ENCODE measurements at places on chromosomes 7 and 10.

DNA sequence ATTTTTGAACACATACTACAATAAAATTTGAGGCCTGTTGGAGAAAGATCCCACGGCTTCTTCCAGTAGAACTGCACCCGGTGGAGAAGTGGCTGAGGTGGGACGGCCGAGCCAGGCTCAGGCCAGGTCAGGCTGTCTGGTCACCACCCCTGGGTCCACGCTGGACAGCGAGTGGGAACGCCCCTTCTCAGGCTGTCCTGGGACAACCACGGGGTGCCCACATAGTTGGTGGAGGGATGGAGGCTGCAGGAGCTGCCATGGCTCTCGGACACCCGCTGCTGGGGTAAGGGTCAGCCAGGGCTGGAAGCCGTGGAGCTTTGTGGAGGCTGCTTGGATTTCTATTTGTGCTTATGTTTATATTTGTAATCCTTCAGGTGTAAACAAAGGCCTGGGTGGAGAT lies 206.5 kb downstream of the DNAJB6 start:
- DNase-seq = no peak

DNA sequence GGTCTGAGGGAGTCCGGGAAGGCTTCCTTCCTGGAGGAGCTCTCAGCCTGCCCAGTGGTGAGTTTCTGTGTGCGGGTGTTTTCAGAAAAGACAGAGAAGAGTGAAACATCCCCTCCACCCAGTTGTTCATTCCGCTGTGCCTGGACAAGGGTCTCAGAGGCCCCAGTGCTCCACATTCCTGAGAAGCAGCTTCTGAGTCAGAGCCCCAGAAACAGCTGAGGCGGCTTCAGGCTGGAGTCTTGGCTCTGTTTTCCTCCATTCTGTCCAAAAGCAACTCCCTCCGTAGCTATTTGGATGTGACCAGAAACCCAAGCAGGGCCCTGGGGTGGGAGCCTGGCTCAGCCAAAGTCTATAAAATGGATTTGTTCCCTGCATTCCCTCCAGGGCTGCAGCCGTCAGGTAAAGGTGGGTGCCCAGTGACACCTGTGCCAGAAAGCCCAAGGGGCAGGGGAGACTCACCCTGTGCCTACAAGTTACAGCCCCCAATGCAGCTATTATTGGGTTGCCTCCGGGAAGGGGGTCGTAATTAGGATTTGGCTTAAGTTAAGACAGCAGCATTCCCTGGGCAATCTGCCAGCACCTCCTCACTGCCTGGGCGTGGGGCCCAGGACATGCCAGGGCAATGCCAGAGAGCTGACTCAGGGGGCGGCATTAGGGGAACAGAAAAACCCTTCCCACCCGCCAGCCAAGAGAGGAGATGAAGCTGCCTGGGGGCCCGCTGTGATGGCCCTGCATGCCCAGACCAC lies 13.1 kb upstream of the CAMK2G start:
- no peak for DNase-seq

DNA sequence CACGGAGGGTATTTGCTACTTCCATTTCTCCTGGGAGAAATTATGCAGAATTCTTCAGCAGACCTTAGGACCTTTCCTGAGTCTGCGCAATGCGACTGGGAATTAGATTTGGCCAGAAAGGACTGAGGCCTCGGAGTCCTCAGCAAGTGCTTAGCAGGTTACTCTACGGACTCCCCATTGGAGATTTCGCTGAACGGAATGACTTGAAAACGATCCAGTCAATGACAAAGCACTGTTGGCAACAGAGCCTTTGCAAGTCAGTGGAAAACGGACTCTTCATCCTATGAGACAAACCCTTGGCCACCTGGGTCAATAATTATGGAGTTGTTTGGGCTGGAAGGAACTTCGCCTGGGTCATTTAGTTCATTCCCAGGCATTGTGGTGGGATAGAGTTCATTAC lies 107.4 kb downstream of the FAM204A start:
- no peak for DNase-seq

GRCh38 chr10:20919481-20919880 lies 22.4 kb upstream of the NEBL start:
- DNase-seq = no peak

DNA sequence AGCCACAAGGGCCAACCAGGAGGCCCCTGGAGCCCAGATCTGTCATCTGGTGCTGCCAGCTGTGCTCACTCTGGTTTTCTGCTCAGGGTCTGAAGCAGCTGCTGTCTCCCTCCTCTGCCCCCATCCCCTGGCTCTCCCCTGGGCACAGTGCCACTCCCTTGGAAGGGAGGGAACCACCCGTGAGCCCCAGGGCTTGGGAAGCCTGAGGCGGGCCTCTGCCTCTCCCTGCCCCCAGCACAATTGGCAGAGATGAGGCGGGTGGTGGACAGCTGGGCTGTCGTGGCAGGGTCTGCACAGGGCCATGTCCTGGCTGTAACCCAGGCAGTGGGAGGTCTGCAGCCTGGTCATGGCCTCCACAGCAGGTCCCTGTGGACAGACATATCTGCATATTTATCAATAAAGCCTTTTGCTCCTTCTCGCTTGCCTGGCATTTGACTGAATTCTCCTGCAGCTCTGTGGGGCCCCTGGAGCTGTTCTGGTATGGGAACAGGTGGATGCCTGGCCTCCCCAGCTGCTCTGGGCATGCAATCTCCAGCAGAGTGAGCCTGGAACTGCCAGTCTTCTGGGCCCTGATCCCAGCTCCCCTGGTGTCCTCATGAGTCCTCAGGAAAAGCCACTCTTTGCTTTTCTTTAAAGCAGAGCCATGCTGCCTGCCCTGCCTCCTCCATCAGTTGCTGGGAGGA lies 1.6 kb upstream of the ANKRD2 start:
- DNase-seq = no peak

GRCh38 chr7:19982841-19983835 lies 209.7 kb upstream of the TMEM196 start:
- DNase-seq = peak; percentile 50

DNA sequence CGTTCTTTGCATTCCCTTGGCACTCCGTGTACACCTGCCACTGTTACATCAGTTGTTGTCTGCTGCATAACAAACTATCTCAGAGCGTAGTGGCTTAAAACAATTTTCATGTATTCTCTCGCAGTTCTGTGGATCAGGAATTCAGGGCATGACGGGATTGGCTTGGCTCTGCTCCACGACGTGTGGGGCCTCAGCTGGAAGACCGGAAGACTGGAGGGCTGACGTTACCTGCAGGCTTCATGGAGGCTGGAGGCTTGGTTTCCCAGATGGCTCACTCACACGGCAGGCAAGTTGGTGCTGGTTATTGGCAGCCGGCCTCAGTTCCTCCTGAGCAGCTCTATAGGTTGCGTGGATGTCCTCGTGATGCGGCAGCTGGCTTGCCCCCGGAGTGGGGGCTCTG lies 25.5 kb downstream of the NYAP1 start:
- no peak for DNase-seq

GRCh38 chr7:135905355-135905754 lies 71.8 kb downstream of the MTPN start:
- no peak for DNase-seq

DNA sequence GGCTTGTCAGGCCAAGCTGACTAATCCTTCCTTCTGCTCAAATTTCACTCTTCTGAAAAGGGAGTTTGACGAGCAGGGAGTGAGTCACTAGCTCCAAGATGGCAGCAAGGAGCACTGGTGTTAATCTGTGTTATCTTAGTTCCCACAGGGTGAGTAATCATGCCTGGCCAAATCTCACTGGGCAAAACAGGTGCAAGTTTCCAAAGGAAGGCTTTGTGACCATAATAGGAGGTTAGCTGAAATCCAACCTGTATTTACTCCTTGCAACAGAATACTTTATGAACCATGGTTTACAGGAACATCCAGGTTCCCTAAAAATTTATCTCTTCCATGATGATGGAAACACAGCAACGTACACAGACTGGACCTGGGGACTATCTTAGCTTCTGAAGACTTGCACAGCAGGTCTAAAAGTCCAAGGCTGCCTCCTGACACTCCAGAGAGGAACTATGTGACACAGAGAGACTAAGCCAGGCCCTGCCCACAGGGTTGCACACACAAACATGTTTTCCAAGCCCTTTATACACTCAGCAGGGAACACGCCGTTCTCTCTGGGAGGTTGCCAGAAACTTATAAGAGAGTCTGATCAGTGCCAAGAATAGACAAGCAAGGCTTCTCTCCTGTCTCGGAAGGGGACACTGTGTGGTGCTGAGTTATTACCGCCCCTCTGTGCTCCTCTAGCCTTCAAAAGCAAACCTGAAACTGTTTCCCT lies 46.3 kb downstream of the PDK4 start:
- no peak for DNase-seq

DNA sequence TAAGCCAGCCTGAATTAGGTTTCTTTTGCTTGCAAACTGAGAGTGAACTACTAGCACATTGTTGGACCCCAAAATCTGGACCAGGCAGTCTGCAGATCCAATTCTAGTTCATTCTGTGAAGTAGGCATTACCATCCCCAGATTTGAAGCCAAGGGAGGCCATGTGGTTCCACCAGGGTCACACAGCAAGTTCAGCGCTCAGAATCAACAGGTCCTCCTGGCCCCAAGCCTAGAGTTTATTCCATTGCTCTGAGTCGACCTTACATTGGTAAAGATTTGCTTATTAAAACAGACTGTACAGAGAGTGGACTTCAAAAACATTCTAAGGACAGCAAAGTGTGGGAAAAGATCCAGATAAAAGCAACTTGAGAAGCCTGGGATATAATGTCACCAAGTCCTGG lies 50.9 kb downstream of the AFAP1L2 start:
- DNase-seq = no peak

- DNase-seq = no peak
Measured at GRCh38 chr7:158683541-158683940, 21.1 kb downstream of the NCAPG2 start.

DNA sequence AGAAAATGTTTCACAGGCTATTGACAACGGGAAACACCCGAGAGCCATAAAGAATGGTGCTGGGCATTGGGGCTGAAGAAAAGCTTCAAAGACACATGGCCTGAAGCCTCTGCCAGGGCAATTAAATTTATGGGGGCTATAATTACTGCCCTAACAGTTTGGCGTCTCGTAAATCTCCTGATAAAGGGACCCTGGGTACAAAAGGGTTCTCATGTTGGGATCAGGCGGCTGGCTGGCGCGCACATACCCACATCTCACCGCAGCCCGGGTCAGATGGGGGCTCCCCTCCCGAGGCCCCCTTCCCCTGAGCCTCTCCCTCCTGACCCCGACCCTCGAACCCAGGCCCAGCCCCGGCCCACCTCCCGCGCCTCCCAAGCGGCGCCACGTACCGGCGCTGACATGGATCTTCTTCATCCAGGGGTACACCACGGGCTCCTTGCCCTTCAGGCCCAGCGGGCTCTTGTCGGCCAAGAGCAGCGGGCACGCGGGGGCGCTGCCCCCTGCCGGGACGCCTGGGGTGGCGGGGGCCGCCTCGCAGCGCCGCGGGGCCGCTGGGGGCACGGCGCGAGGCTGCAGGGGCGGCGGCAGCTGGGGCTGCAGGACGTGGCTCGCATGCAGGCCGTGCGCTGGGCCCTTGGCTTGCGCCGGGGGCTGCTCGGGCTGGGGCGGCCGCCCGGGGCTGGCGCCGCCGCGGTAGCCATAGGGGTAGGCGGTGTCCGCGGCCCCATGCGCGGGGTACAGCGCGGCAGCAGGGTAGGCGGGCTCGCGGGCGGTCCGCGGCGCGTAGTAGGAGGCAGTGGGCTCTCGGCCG lies 623 bp downstream of the HOXA4 start:
- DNase-seq = no peak

DNA sequence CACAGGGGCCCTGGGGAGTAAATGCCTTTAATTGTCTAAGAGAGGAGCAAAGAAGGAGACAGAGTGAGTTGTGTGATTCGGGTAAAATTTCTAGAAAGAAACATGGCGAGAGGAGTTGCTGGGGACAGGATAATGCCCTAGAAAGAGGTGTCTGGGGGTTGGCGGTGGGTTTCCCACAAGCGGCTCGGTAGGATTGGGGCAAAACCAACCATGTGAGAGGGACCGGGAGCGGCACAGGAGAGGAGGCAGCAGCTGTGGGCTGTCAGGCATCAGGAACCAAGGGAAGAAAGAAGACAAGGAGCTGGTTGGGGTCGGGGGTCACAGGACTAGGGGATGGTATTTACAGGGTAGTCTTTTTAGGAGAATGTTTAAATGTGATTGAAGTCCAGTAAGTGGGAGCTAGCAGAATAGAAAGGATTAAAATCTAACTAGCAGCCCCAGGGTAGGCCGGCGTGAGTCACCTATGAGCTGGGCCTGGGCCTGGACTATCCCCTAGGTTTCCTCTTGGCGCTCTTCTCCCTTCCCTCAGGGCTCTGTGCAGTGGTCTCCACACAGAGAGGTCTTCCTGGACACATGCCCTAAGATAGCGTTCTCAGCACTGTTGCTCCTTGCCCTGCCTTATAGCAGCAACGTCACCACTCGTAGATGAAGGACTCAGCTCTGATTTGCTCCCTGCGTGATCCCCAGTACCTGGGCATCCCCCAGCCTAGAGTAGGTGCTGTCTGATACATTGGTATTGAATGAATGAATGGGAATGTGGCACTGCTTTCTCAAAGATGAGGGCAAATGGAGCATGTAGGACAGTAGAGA lies 32.6 kb downstream of the IKZF1 start:
- DNase-seq = no peak

- no peak for DNase-seq
Measured at GRCh38 chr10:43417950-43418768, 9.2 kb upstream of the HNRNPF start.

- no peak for DNase-seq
Measured at GRCh38 chr7:90980545-90980944, 283.7 kb upstream of the FZD1 start.

- no peak for DNase-seq
Measured at GRCh38 chr10:83915801-83916200, 223.5 kb upstream of the GHITM start.

DNA sequence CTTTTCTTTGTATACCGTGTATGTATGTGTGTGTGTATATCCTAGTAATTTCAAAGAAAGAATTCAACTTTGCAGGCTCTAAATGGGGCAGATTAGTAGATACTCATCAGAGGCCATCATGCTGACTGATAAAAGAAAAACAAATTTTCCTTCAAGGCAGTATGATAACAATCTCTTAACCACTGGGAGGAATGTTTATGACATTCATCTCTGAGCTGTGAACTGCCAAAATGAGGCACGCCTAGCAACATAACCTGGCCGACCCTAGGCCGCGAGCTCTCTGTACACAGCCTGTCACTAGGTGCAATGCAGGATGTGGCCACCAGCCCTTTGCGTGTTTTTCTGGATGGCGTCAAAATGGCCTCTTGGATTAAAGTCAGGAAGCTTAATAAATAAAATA lies 343.7 kb upstream of the GALNT17 start:
- DNase-seq = no peak

- DNase-seq = no peak
Measured at GRCh38 chr10:68231817-68232251, at the start of gene ATOH7. TSS of gene ATOH7 (minus strand) at chr10:68232113. CDS start at chr10:68231677, 436 bp downstream.

GRCh38 chr10:11882646-11883375 lies 59.7 kb downstream of the PROSER2 start:
- no peak for DNase-seq

- DNase-seq = no peak
Measured at GRCh38 chr7:148222721-148223120, 367.8 kb upstream of the C7orf33 start.

GRCh38 chr7:84720456-84721097 lies 466.3 kb downstream of the SEMA3D start:
- DNase-seq = no peak

GRCh38 chr7:77310982-77311381 lies 105.2 kb downstream of the GSAP start:
- DNase-seq = no peak

- DNase-seq = no peak
Measured at GRCh38 chr10:71740069-71740653, 20.6 kb upstream of the C10orf105 start.

GRCh38 chr7:142793156-142793555 lies 22.4 kb downstream of the PRSS2 start:
- no peak for DNase-seq

Data from iPS DF 19.7 (cell line).